Fibroblast of skin of scalp (primary cell): ENCODE measurements at places on chromosomes 2 and 18.

DNA sequence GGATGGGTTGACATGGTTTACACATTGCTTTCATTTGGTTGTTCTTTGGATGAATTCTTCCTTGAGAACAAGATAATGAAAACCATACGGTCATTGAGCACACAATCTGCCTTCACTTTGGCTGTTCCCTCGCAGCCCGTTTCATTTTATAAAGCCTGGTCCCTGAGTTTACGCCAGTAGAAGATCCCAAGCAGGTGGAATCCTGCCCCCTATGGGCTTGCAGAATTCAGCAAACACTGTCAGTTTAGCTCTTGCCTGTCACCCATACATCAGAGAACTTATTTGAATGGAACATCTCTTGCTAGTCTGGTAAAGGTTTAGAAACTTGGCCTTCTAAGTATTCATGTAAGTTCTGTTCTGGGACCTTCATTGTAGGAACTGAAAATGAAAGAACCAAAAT lies 666.4 kb upstream of the ZEB2 start:
- DNase-seq, result peak; percentile 47

DNA sequence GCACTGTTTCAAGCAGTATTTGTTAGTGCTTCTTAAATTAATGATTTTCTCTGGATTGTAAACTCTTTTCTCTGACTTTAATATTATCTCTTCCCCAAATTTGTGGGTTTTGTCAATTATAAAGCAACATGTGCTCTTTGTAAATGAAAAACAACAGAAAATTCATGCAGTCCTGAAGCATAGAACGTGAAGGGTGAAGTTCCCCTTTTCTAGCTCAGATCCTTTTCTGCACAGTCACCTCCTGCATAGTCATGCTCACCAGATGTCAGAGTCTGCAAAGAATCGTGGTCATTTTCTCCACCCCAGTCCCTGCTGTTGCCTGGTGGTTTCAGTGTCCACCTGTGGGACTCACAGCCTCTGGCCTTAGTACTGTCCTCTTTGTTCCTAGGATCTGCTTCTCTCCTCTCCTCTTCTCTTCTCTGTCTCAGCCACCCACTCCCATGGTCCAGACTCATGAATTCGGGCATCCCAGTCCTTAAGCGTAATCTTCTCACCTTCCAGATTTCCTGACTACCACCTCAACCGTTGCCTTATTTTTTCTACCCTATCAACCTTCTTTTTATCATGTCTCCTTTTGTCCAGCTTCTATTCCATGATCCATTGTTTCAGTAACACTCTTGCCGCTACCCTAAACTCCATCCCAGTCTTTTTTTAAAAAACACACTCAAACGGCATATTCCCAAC lies 229.1 kb downstream of the RTP5 start:
- no peak for DNase-seq

DNA sequence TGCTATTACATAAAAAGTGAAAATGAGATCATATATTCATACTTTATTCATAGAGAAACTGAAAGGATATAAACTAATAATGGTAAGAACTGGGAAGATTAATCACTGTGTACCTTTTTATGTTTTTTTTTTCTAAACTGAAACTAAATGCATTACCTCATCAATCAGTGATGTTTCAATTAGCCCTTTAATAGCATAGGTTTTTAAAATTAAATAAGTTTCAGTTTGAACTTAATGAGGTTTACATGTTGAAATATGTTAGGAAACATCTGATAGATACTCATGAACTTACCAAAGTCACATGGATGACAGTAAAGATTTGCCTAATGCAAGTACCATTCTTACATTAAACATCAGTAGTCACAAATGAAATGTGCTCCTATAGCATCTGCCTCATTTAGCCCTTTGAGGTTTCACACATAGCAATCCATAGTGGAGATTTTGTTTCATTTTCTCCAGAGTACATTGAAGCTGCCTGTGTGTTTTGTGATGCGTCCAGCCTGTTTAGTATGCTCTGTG lies 8.9 kb downstream of the MAPRE2 start:
- DNase-seq, result no peak

DNA sequence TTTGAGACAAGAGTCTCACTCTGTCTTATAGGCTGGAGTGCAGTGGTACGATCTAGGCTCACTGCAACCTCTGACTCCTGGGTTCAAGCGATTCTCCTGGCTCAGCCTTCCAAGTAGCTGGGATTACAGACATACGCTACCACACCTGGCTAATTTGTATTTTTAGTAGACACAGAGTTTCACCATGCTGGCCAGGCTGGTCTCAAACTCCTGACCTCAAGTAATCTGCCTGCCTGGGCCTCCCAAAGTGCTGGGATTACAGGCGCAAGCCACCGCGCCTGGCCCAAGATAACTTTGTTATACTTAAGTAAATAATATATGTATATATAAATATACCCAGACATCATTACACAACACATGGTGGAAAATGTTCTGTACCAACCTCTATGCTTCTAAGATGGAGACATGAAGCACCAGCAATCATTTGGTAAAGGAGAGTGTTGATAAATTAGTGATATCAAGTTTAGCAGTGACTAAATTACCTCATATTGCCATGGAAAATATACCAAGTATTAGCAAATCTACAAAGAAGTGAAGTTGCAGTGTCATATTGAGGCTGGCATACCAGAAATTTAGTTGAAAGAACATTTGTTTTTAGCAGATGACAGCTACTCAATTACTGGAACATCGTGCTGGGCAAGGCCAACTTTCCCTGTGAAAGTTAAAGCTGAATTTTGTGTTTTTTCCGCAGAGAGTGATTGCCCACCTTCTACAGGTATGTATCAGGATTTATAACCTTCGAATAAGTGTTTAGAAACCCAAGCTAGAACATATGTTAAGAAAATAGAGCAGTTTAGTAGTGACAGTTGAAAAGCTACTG lies 177.7 kb downstream of the MYCN start:
- DNase-seq, result no peak

GRCh38 chr2:206840999-206841398 lies 75.6 kb downstream of the FASTKD2 start:
- DNase-seq, result no peak

GRCh38 chr2:120589771-120590608 lies 145.7 kb upstream of the GLI2 start:
- DNase-seq, result peak; percentile 91

DNA sequence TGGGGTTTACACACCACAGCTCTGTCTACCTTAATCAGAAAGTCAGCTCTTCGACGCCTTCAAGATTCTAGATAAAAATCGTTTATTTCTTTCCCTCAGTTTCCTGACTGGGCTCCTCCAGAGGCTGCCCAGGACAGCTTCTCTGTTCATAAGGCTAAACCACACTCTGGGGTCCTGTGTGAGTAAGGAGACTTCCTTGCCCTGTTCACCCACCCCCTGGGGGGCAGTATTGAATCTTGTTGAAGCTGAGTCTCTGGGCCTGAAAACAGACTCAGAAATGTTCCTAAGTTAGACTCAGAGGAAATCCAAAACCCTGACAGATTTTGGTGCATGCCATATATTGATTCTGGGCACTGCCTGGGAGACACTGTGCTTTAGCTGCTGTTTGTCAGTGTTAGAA lies 43.0 kb downstream of the G6PC2 start:
- DNase-seq, result no peak

- DNase-seq, result no peak
Observed at GRCh38 chr18:33169218-33169617, 271.3 kb downstream of the CCDC178 start.
